ENCODE measurements at places on chromosomes 11 and 22.

GRCh38 chr11:353179-353873 is 16.0 kb upstream of the B4GALNT4 start:
- peak; percentile 92 for DNase-seq

DNA sequence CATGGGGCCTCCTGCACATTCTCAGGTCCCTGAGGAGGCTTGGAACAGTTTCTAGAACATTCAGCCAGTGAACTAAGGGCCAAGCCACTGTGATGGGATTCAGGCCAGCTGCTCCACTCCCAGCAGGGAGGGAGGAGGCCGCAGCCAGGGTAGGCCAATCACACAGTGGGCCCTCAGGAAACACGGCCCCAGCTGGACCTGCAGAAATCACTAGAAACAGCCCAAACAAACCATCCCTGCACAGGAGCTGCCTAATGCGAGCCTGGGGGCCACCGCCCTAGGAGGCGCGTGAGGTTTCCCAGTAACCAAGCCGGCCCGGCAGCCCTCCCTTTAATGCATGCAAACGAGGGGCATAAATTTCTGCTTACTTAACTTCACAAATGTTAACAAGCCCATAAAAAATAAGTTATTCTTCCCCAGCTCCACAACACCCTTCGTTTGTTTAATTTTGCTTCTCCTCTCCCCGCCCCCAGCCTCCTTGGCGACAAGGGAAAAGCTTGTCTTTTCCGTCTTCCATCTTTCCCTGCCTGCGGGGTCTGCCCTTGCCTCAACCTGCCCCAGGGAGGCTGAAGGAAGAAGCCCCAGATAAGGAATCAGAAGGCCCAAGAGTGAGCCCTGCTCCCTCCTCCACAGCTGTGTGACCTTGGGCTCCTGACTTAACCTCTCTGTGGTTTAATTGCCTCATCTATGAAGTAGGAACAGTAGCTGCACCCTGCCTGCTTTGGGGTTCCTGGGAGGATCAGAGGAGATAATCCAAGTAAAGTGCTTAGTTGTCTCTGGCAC is 25.7 kb downstream of the ELFN2 start:
- peak; percentile 31 for DNase-seq

GRCh38 chr11:134517621-134518293 is 105.7 kb upstream of the B3GAT1 start:
- DNase-seq, result peak; percentile 46

DNA sequence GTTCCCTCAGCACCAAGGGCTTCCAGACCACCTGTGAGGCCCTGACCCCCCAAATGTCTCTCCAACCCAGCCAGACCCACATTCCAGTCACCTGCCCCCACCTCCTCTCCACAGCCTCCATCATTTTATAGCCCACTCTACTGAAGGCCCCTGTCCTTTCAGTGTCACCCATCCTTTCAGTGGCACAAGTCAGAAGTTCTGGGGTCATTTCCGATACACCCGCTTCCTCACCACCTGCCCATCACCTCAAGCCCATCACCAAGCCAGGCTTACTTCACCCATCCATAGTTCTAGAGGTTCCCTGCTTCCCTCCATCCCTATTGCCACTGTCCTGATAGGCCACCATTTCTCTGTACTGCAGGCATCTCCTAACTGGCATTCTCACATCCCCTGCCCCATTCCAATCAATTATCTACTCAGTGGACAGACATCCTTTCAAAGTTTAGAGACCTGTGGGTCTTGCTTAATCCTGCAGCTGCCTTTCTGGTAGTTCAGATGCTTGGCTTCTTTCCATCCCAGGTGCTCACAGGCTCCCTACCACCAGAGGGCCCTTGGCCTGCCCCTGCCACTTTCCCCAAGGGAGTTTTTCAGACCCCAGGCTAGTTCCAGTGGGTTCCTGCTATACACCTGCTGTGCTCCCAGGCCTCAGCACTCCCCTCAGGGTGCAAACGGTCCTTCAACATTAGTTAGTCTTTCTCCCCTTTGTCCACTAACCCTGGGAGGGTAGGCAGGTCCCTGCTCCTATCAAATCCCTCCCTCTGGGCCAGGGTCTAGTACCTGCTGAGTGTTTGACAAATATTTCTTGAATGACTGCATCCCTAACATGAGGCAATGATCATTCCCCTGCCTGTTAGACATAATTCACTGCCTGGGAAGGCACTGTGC is 7.6 kb downstream of the KCNQ1OT1 start:
- DNase-seq, result peak; percentile 27

DNA sequence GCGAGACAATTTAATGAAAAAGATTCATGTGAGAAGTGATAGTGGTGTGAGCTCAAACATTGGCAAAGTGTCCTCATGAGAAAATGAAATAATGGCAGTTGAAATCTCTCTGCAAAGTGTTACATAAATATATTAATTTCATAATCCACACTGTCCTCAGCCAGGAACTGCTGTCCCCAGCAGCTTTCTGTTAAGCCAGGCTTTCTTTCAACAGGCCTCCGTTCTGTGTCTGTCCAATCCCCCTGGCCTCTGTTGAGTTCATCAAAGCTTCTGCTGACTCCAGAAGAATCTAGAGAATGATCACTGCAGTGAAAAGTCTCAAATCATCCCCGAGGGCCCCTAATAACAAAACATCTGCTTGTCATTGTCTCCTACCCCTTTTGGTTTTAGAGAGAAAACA is 10.0 kb upstream of the ASCC2 start:
- DNase-seq, result no peak

DNA sequence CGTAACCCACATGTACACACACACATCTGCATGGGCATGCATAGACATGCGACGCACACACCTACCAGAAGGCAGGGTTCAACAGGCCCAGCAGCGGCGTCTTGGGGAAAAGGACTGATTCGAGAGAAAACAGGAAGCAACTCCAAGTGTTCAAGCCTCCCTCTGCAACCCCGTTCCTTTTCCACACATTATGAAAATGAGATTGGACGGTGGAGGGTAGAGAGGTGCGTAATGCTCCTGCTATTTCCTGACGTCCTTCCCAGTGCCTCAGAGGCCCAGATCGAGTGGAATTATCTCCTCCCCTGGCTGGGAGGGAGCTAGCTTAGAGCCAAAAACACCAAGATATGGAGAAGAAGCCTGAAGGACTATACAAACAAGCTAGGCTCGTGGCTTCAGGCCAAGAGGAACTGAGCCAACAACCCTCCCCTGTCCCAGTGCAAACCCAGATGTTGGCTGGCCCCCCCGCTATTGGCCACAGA is 289.2 kb downstream of the MN1 start:
- DNase-seq, result peak; percentile 70

DNA sequence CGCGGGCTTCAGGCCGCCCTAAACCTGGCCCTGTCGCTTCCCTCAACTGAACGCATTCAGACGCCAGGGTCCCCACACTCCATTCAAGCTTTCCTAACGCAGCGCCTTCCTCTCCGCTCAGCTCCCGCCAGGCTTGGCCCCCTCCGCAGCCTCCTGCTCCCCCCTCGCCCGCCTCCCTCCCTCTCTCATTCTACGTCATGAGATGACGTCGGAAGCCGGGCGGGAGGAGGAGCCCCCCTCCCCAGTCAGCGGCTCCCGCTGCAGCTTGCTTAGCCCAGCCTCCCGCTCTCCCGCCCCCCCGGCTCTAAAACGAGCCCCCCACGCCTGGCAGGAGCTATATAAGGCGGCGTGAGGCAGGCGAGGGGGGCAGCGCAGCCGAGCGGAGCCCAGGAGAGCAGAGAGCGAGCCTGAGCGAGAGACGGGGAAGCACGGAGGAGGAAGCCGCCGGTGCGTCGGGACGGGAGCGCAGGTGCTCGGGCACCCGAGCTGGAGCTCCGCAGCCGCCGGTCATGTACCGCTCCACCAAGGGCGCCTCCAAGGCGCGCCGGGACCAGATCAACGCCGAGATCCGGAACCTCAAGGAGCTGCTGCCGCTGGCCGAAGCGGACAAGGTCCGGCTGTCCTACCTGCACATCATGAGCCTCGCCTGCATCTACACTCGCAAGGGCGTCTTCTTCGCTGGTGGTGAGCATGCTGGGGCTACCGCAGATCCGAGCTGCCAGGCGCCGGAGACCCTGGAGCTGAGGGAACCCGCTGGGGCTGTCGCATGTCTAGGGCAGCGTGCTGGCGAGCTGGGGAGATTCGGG is at the start of gene NPAS4:
NPAS4 (plus strand) TSS at position 365 of the 806 bp plus-strand sequence; CDS start at position 510, 145 bp downstream.
- no peak for DNase-seq

All from pancreas (tissue), 10 donors.